ENCODE measurements at places on chromosomes 7 and 10.

- no peak for DNase-seq
Observed at GRCh38 chr10:98310701-98311100, 42.7 kb upstream of the LOXL4 start.

DNA sequence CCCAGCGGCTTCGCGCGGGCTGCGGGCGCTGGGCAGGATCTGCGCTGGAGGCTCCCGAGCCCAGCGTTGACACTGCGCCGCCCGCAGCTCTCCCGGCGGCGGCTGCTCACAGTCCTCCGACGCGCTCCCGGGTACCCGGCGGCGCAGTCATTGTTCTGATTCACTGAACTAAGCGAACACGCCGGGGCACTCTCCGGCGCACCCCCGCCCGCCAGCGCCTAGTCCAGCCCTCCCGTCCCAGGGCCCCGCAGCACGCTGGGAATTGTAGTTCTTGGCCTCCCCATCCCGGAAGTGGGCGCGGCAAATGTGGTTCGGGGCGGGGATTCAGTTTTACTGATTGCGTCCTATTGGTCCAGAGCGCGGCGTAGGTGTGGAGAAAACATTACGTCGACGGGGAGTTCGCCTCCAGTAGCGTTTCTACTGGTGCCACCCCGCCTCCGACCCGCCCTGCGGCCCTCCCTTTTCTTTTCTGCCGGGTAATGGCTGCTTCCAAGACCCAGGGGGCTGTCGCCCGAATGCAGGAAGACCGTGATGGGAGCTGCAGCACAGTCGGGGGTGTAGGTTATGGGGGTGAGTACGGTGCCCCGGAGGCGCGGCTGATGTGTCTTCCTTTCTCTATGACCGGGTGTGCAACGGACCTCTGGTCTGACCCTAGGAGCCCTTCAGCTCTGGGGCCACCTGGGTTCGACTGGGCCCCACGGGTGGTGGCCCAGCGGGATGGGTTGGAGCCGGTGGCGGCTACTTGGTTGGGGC, at the start of the genes DOCK4 and ZNF277:
DOCK4 (minus strand) TSS at position 162 of the 753 bp plus-strand sequence. CDS start 261 bp downstream, outside the sequence.
ZNF277 (plus strand) TSS at position 458 of the 753 bp plus-strand sequence; CDS start at position 480, 22 bp downstream.
- DNase-seq: peak; percentile 99

DNA sequence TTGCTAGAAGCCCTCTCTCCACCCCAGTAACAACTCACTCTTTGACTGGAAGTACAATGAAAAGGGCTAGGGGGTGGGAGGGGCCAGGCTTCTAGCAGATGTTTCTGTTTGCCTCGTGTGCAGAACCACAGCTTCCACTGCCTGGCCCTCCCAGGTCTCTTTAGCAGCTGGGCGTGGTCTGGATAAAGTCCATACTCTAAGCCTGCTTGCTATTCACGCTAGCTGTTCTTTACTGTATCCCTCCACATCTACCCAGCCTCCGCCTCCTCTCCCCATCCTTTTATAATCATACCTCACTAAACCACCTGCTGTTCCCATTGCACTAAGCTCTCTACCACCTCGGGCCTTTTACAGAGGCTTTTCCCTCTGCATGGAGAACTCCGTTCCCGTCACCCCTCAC, 288.8 kb downstream of the CAMK1D start:
- DNase-seq: no peak

DNA sequence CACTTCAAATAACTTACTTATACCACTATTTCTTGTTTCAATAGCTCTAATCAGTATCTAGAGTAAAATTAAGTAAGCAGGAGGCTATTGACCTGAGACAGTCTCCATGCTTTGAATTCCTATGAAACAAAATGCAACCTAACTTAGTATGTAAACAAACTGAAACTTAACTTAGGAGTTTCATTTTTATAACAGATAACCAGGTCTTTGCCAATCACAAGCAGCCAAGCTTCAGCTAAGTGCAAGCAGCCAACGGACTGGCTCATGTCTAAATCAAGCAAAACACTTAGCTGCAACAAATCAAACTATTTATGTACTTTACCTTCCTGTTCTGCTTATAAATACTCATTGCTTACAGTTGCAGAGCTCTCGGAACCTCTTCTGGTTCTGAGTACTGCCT, 4.4 kb upstream of the GSTK1 start:
- no peak for DNase-seq

DNA sequence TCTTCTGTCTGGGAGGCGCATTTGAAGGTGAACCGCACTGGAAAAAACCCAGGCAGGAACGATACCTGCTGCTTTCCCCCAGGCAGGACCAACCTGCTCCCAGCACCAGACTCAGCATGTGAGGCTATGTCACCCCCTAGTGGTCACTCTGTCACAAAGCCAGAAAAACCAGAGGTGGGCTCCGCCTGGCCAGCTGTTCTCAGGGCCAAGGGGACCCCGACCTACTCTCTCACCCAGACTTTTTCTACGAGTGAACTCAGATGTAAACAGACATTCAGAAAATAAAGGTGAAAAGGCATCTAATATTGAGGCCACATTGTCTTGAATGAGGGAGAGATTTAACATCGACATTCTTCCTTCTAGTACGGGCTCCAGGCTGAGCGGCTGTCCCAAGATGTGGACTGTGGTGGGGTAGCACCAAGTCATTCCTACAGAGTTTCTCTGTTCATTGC, 117.3 kb downstream of the PRKAG2 start:
- peak; percentile 69 for DNase-seq

DNA sequence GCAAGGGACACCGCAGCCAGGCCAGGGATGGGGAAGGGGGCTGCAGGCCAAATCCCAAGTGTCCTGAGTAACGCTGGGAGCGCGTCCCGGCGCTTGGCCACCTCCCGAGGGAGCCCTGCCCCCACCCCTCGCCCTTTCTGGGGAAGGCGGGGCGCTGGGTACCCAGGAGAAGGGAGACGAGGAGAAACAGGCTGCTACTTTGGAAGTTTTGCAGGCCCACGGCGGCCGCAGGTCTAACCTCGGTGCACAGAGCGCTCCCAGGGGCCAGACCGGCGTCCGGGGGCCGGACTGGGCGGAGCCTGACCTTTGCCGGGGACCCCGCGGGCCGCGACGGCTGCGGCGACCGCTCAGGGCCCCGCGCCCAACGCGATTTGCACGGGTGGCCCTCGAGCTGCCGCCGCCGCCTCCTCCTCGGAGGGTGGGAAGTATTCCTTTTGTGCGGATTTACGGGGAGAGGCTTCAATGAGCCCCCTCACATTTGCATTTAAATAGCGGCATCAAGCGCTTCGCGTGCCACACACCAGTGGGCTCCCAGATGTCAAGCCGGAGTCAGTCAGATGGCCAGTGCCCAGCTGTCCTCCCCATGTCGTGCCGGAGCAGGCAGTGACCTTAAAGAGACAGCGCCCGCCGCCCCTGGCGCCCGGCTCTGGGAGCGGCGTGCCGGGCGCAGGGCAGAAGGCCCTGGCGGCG, 3.0 kb upstream of the EBF3 start:
- DNase-seq: no peak

DNA sequence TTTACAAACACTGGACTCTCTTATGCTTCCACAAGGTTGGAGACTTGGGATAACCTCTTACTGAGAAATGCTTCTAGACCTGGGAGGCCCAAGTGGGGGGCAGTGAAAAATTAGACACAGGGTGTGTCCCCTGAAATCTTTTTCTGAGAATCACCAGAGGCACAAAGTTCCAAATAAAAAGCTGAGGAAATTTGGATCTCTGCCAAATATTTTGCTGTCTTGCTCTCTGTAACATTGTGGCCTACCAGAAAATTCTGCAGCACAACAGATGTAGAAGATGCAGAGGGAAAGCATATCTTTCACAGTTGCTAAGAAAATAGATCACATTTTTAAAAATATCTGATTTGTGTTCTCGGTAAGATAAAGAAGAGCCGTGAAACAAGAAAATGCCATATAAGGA, 849.4 kb downstream of the CCSER2 start:
- DNase-seq: no peak

DNA sequence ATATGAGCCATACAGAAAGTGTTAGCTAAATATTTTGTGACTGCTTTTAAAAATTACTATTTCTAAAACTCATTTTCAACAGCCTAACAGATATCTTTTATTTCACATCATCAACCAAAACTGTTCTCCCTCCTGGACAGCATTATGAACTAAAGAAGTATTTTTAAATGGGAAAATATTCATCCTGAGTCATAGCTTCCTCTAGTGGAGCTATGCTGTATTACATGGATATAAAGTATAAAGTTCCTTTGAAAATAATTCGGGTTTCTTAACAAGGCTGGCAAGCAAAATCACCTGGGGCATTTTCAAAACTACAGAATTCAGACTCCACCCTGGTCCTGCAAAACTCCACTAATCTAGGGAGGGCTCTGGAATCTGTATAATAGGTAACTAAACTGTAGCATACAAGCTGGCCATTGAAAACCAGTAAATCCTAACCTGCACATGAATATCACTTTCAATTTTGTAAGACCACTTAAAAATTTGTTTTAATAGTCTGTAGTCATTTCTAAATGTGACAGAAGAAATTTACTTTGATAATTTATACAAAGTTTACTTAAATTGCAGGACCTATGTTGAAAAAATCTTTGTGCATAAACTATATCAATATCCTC, 53.5 kb downstream of the SCIN start:
- DNase-seq: peak; percentile 42

DNA sequence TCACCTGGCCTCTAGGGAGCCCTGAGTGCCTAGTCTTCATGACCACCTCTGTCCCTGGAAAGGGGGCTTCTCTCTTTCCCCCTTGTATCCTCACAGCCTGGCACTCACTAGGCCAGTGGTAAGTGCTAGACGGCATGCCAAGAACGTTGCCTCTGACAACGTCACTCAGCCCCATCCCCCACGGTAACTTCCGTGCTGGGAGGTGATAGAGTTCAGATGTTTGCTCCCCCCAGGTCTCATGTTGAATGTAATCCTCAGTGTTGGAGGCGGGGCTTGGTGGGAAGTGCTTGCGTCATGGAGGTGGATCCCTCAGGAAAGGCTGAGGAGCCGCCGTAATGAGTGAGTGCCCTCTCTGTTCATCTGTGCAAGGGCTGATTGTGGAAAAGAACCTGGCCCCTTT, 343.3 kb upstream of the MKI67 start:
- no peak for DNase-seq

- DNase-seq: no peak
Observed at GRCh38 chr7:6175645-6176044, 96.8 kb downstream of the CYTH3 start.

GRCh38 chr7:63071920-63072319, 926.7 kb upstream of the ZNF722 start:
- DNase-seq: no peak

- DNase-seq: no peak
Observed at GRCh38 chr10:101879456-101880231, 36.0 kb upstream of the KCNIP2 start.

DNA sequence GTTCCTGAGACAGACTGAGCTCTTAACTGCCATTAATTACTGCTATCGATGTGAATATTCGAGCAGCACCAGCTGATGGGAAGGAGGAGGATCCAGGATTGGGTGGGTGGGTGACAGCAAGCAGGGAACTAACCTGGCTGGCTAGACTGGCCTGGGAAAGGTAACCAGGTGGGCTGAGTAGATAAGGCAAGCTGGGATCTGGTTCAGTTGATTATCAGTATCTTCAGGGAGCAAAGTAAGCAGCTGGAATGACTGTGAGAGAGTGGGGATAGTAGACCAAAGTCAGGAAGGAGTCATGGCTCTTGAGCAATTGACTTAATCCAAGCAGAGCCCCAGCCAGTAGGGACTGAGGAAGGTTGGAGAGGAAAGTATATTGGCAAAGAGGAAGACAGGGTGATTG, 46.9 kb upstream of the KMT2E start:
- no peak for DNase-seq

- DNase-seq: no peak
Observed at GRCh38 chr7:35553519-35553918, 141.4 kb downstream of the HERPUD2 start.

DNA sequence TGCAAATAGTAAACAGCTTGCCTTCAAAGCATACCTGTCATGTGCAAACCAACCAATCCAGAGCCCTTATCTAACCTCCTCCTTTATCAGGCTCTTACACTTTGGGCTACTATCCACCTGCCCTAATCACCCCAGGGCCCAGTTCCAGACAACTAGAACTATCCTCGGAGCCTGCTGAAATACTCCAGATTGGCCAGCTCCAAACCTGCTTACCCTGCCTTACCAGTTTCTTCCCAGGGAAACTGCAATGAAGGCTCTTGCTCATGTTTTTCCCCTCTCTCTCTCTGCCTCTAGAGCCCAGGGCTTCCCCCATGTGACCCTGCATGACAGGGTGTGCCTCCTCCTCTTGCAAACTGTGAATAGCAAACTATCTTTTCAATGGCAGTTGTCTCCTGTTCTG, 81.4 kb upstream of the CAPZA2 start:
- no peak for DNase-seq

- peak; percentile 92 for DNase-seq
Observed at GRCh38 chr10:98269435-98269912, 1.5 kb upstream of the LOXL4 start.

DNA sequence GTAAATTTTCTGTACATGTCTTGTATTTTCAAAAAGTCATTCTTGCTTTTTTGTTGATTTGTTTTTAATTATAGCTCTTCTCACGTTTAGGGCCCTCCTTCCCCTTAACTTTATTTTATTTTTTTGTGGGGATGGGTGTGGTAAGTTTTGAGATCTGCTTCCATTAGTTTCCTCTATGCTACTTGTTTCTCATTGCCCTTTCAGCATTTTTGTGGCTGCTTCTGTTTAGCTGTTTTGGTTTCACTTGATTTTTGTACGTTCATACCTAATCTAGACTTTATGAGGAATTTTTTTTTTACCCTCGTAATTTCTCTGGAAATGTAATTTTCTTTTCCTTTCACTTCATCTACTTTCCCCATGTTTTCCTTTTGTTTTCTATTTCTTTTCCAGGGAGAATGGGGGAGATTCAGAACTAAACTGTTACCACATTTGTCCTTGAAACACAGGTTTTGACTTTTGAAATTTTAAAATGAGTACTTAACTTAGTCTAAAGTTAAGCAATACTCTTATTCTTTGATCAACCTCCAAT, 80.8 kb downstream of the ATRNL1 start:
- DNase-seq: no peak

Measured in RCC 7860 (cell line).